ENCODE measurements at places on chromosomes 5 and 9.

- no peak overlapping the region for H3K27ac ChIP-seq
- no peak for DNase-seq
- no peaks in the 10 kb centered on the region for H3K4me1 ChIP-seq
- no peaks in the 10 kb centered on the region for H3K36me3 ChIP-seq
Observed at GRCh38 chr5:17304282-17304681, 86.9 kb downstream of the BASP1 start.

DNA sequence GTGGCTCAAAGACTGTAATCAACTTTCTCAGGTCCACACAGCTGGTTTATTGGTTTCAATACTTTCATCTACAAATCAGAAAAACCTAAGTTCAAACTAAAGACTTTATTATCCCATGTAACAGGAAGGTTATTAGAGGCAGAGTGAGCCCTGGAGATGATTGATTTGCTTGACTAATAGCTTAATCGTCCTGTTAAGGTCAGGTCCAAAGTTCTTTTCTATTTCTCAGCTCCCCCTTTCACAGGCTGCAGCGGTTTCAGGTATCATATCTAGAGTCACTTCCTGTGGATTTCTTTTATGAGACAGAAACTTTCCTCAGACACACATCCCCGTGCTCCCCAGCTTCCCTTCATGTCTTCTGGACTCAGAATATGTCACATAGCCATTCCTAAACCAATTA is 166.4 kb downstream of the PRELID2 start:
- no peak overlapping the region for H3K27ac ChIP-seq
- no peak for DNase-seq
- H3K27me3 ChIP-seq, result no peaks in the 10 kb centered on the region
- H3K4me1 ChIP-seq, result no peaks in the 10 kb centered on the region

- no peak for DNase-seq
- H3K36me3 ChIP-seq, result no peaks in the 10 kb centered on the region
- no peak overlapping the region for H3K4me3 ChIP-seq
Observed at GRCh38 chr5:40395251-40395650, 284.5 kb upstream of the PTGER4 start.

DNA sequence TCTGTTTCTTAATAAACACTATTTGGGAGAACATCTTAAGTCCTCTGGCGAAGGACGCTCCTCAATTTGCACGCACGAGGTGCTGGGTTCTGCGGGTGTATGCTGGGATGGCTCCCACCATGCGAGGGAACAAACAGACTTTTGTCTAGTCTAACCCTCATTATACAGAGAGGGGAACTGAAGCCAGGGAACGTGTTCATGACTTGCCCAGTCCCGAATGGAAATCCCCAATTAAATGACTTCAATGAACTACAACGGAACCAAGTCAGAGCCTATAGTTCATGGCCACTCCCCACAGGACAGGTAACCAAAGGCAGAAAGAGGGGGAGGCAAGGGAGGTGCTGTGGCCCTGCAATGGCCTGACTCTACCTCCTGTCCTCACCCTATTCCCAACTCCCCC is 9.3 kb downstream of the TLE1 start:
- no peaks in the 10 kb centered on the region for H3K27me3 ChIP-seq
- H3K27ac ChIP-seq, result no peak overlapping the region
- H3K36me3 ChIP-seq, result peaks cover 7% of the 10 kb centered on the region

DNA sequence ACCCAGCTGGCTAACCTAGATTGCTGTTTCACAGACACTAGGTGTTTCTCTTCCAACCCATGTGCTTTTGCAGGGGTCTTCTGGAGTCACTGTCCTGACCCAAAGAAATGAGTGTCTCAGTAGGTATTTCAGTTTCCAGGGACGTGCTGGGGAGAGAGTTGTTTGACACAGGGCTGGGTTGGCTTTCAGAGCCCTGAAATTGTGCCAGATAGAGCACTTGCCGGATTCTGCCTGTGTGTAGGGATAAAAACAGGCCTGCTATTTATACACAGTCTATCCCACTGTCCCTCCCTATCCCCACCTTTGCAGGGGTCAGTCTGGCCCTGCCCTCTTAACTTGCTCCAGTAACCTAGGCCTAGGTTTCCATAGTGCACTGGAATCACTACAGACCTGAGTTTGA is 957 bp upstream of the HBEGF start:
- H3K27ac ChIP-seq, result no peak overlapping the region
- peaks cover 33% of the 10 kb centered on the region for H3K4me1 ChIP-seq
- no peaks in the 10 kb centered on the region for H3K36me3 ChIP-seq
- H3K4me3 ChIP-seq, result no peak overlapping the region
- DNase-seq, result no peak
- H3K27me3 ChIP-seq, result no peaks in the 10 kb centered on the region

- no peaks in the 10 kb centered on the region for H3K4me1 ChIP-seq
- no peak for DNase-seq
- H3K27ac ChIP-seq, result no peak overlapping the region
- H3K4me3 ChIP-seq, result no peak overlapping the region
- H3K27me3 ChIP-seq, result no peaks in the 10 kb centered on the region
Observed at GRCh38 chr9:114117996-114118830, 19.1 kb upstream of the KIF12 start.

DNA sequence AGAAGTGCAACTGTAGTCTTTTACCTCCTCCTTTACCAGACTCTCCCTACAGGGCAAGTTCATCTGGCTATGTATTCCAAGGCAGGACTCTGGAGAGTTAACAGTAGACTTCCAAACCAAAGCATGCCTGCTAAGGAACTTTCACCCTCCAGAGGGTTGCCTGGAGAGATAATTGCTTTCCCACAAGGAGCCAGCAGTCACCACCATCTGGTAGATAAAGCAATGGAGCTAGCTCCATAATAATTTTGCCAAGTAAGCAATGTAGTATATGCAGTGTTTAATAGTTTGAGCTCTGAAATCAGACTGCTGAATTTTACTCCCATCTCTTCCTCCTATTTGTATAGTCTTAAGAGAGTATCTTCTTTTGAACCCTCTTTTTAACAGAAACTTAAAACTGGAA is 566.8 kb upstream of the PTGER4 start:
- H3K36me3 ChIP-seq, result no peaks in the 10 kb centered on the region
- no peaks in the 10 kb centered on the region for H3K27me3 ChIP-seq
- H3K4me3 ChIP-seq, result no peak overlapping the region
- no peak overlapping the region for H3K27ac ChIP-seq

- H3K27ac ChIP-seq, result no peak overlapping the region
- H3K4me1 ChIP-seq, result peaks cover 12% of the 10 kb centered on the region
- no peak overlapping the region for H3K4me3 ChIP-seq
Observed at GRCh38 chr5:132394667-132395259, 25.3 kb downstream of the SLC22A5 start.

DNA sequence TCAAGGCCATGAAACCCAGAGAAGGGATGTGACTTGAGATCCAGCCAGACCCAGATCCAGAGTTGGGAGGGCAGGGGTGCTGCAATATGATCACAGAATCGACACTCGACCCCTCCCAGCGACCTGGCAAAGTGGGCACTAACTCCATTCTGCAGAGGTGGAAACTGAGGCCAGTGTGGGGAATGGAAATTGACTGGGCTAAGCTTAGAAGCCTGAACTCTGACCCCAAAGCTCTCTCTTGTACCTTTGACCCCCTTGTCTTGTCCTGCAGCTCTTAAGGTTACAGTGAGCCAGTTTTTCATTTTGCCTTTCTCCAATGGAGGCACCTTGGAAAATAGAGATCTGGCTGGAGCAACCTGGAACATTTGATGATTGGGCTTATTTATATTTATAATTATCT is 14.5 kb upstream of the ERGIC1 start:
- no peak for DNase-seq
- H3K27me3 ChIP-seq, result no peaks in the 10 kb centered on the region
- H3K4me3 ChIP-seq, result no peak overlapping the region
- no peaks in the 10 kb centered on the region for H3K4me1 ChIP-seq
- H3K36me3 ChIP-seq, result no peaks in the 10 kb centered on the region

- no peak for DNase-seq
- no peaks in the 10 kb centered on the region for H3K36me3 ChIP-seq
- peaks cover 13% of the 10 kb centered on the region for H3K4me1 ChIP-seq
- no peaks in the 10 kb centered on the region for H3K27me3 ChIP-seq
- no peak overlapping the region for H3K27ac ChIP-seq
- H3K4me3 ChIP-seq, result no peak overlapping the region
Observed at GRCh38 chr9:95193067-95193466, 124.4 kb downstream of the FANCC start.

DNA sequence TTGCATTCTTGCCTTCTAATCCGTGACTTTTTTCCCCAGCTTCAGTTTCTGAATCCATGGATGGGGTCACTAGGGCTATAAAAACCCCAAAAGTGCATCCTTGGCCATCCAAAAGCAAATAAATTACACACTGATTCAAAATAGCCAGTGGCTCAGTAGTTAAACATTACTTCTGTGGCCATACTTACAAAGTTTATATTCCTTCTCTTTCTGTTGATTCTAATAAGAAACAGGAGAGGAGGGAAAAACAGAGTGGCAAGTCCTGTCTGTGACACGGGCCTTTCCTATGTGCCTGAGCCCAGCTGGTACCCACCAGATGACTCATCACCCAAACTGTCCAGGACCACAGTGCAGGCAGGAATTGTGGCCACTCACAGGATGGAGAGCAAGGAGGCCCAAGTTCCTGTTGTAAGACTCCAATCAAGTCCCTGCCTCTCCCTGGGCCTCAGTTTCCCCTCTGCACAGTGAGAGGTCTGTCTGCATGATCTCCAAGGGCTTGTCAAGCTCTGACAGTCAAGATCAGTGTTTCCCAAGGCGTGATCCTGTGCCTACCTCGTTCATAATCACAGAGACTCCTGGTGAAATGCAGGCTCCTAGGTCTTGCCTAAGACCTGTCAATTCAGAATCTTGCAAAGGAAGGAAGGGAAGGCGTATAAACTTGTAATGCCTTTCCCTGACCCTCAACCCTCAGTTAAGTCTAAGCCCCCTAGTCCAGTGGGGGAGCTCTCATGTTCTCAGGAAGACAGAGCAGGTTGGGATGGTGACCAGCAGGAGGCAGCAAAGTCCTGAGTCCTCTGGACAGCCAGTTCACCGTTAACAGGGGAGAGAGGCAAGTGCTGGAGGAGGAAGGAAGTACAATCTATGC is 29.5 kb downstream of the TNIP1 start:
- H3K4me3 ChIP-seq, result no peak overlapping the region

DNA sequence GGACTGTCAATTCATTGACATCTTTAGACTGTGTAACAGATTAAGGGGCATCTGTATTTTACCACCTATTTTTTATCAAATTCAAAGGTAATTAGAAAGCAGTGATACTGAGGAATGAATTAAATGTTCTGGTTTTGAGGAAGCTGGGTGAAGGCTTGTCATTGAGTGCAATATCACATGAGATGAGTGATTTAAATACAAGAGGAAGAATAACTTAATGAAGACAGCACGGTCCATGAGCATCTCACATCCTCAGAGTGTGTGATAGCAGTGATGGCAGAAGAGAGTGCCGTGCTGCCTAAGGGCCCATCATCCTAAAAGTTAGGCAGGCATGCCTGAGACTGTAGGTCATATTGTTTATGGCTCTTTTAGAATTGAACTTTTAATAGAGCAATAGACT is 263.3 kb downstream of the MAST4 start:
- no peaks in the 10 kb centered on the region for H3K36me3 ChIP-seq
- no peak overlapping the region for H3K27ac ChIP-seq
- no peak overlapping the region for H3K4me3 ChIP-seq

- H3K36me3 ChIP-seq, result no peaks in the 10 kb centered on the region
- DNase-seq, result no peak
- no peak overlapping the region for H3K4me3 ChIP-seq
- H3K27me3 ChIP-seq, result no peaks in the 10 kb centered on the region
- H3K4me1 ChIP-seq, result no peaks in the 10 kb centered on the region
Observed at GRCh38 chr9:127175764-127176163, 53.3 kb upstream of the ANGPTL2 start.

- no peaks in the 10 kb centered on the region for H3K4me1 ChIP-seq
- H3K4me3 ChIP-seq, result no peak overlapping the region
- no peaks in the 10 kb centered on the region for H3K27me3 ChIP-seq
- no peak for DNase-seq
Observed at GRCh38 chr5:102531506-102531905, 32.7 kb upstream of the SLCO6A1 start.
